ENCODE measurements at places on chromosomes 3 and 15.
A peak's percentile ranks its signal among the peaks of the same experiment; 100 is the strongest.

GRCh38 chr3:193848547-193848946 lies 255.5 kb downstream of the OPA1 start:
- DNase-seq, result no peak

GRCh38 chr3:153289334-153289808 lies 127.3 kb downstream of the RAP2B start:
- peak; percentile 90 for DNase-seq

GRCh38 chr3:172069478-172069877 lies 30.1 kb downstream of the FNDC3B start:
- no peak for DNase-seq

DNA sequence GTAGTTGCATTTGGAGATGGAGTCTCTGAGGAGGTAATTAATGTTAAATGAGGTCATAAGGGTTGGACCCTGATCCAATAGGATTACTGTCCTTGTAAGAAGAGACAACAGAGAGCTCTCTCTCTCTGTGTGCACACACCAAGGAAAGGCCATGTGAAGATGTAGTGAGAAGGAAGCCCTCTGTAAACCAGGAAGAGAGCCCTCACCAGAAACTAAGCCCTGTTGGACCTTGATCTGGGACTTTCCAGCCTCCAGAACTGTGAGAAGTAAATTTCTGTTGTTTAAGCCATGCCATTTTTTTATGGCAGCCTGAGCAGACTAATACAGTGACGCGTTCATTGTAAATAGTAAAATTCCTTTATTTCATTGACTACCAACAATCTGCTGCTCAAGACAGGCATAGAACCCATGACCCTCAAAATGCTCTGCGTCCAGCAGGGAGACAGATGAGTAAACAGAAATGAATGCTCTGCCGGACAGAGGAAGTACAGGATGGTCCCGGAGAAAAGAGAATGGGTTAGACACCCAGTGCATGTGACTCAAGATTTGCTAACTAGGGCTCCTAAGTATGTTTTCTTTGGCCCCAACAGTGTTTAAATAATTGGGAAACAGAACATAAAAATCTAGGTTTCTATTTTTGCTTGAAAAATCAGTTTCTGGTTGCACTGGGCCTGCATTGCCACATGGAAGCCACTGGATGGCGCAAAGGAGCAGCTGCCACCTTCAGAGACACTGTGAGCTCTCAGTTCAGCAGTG lies 37.9 kb upstream of the TNFAIP8L3 start:
- DNase-seq, result peak; percentile 57

GRCh38 chr15:92643849-92644815 lies 11.4 kb downstream of the FAM174B start:
- no peak for DNase-seq

DNA sequence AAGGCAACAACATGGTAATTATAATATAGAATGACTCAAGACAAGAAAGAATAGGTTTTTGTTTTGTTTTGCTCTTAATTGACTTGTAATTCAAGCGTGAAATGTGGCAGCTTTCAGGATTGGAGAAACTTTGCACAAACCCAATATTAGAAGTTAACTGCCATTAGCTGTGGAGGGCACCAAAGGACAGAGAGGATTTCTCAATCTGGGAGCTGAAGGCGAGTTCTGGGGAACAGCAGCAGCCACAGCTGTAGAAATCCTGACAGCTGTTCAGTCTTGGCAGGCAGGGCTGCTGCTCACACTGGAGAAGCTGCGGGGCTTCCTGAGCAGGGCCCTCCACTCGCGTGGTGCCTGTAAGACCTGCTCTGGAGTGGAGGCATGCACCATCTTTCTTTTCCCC lies 182.2 kb upstream of the IL12A start:
- no peak for DNase-seq

DNA sequence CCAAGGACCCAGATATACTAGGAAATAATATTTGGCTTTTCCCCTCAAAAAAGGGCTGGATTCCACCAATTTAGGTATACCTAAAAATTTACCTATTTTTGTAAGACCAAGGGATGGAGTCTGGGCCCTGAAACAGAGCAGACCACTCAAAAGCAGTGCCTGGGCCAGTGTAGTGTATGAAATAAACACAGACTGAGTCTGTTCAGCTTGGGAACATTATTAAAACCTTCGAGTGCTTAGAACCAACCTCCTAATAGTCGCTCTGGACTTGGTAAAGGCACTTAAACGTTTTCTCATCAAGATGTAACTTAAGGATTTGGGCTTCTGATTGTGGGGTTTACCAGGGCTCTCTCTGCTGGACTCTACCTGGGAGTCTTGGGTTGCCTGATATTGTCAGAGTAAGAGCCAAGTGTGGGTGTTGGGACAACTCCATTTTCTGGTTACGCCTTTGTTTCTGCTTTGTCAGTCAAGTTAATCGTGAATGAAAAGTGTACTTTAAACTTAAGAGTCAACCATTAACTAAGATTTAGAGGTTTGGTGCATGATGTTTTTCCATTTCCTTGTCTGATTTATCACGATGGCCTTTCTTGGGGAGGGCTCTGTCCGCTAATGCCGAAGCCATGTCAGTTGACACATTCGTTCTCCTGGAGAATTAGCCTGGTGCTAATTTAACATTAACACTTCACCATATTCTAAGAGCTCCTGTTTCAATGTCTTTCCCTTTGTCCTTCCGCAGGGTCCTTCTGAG lies 221.0 kb upstream of the TPM1 start:
- DNase-seq, result no peak
